ENCODE measurements at places on chromosomes 6 and 20.

DNA sequence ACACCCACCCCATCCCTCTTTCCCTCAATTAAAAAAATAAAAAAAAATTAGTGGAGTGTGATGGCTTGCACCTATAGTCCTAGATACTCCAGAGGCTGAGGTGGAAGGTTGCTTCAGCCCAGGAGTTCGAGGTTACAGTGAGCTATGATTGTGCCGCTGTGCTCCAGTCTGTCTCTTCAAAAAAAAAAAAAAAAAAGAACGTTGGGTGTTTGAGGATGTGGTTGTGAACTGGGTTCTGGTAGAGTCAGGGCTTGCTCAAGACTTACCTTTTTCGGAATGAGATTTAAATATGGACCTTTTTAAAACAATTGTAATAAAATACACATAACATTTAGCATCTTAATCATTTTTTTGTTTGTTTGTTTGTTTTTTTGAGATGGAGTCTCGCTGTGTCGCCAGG is 211.9 kb downstream of the OR2B2 start:
- DNase-seq: no peak

- no peak for DNase-seq
These were observed 59.9 kb downstream of the FOXA2 start for GRCh38 chr20:22524393-22525015.

DNA sequence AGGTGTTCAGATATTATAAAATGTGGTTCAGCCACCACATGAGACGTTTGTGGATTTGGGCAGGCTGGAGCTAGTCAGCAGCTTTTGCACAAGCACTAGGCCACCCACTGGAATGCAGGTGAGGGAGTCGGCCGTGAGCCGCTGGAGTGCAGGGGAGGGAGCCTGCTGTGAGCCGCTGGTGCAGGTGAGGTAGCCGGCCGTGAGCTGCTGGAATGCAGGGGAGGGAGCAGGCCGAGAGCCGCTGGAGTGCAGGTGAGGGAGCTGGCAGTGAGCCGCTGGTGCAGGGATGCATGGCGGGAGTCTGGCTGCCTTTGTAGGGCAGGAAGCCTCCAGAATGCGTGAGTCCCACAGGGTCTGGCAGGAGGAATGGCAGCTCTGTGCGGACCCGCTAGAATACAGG is 1907.6 kb upstream of the DEFB115 start:
- no peak for DNase-seq

GRCh38 chr6:19851241-19852089 is 14.3 kb downstream of the ID4 start:
- no peak for DNase-seq

GRCh38 chr6:37942606-37943376 is 123.3 kb downstream of the ZFAND3 start:
- DNase-seq: no peak

DNA sequence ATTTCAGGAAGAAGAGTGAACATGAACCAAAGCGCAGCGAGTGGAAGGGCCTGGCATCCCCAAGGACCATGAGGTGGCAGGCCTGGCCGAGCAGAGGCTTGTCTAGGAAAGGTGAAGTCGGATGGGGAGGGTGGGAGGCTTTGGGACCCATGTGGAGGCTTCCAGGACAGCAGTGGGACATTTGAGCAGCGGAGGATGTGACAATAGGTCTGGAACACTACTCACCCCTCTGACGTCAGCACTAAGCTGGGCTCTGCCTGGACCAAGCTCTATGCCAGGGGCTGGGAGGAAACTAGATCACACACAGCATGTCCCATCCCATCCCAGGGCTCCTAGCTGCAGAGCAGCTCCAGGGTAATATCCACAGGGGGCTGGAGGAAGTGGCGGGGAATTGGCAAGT is 175.3 kb upstream of the RIN2 start:
- no peak for DNase-seq

DNA sequence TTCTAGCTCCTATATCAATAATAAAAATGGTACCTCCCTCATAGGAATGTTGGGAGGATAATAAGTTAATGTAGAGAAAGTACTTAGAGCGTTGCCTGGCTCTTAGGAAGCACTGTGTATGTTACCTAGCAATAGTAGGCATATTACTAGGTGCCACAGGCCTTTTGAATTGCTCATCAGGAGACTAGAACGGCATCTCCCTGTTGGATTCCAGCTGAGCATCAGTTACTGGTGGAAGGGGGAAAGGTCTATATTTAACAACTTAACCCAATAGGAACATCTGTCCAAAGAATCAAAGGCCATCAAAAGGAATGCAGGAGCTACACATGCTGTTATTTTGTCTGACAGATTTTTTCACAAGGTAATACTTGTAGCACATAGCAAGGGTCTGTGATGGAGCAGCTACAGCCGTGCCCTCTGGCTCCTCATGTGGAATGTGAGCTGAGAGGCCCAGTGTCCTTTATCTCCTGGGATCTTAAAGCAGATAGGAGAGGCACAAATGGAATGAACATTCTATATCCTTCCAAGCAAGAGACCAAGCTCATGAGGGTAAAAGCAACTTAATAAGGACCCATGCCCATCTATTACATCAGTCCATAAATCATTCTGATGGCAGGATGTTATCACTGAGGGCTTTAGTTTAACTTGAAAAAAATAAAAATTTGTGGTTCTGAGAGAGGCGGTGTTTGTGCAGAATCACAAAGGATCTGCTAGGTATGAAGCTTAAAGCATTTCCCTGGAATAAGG is 184.9 kb upstream of the LAMP5 start:
- no peak for DNase-seq
